Left kidney (tissue), 8 donors: ENCODE measurements at places on chromosomes 1 and 21.

DNA sequence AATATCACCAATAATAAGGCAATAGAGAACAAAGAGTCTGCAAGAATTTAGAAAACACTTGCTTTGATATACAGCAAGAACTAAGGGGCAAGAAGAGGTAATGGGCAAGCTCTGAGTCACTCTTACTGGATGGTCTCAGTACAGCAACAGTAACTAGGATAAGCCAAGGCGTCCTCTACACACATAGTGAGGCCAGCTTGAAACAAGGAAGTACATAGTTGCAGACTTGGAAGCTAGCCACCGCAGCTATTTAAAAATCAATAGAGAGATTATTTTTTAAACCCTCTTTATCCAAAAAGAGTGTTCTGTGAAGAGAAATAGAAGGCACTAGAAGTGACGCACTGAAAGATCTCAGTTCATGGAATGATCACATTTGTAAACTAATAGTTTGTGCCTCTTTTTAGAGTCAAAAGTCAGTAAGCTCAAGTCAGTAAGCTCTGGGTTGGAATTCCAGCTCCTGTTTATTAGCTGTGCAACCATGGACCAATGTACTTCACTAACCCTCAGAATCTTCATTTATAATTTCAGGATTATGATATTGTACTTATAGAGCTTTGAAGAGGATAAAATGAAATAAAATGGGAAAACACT lies 118.6 kb downstream of the AKT3 start:
- DNase-seq: no peak

- DNase-seq: no peak
Measured at GRCh38 chr1:31690921-31691320, 12.9 kb downstream of the COL16A1 start.

DNA sequence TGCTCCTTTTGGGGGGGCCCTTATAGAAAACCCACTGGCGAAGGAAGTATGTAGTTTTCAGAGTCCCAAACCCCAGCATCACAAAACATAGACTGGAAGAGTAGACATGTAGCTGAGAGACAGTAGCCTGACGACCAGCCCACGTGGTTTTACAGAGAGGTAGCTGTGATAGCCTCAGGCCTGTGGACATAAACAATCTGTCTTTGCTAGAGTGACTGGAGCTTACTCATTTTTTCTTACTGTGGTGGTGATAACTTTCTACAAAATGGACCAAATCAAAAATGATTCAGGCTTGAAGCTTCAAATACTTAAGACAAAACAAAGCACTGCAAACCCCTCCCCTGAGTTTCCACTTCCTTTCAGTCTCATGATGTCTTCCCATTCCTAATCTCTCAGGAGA lies 497.0 kb downstream of the RWDD3 start:
- DNase-seq: no peak

DNA sequence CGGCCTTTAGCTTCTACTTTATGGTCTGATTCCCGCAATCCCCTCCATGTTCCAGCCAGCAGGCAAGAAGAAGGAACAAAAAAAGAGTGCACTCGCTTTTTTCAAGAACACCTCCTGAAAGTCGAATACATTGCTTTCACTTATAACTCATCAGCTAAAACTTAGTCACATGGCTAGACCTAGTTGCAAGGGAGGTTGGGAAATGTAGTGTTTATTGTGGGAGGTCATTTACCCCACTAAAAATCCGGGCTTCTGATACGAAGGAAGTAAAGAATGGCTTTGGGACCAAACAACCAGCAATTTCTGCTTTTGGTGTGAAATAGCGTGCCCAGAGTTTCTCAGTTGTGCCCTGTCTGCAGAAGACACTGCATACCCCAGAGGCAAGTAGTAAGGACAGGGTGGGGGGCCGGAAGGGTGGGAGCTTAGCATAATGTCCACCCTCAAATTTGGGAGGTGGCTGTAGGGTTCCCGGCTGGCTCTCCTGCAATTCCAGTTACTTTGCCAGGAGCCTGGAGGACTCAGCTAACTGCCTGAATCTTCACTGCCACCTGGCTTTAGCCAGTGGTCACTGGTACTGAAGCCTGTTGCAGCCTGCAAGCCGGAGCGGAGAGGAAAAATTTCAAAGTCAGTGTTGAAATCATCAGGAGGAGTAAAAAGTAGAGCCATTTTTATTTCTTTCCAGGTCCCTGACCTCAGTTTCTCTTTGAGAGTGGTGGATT lies 57.7 kb upstream of the F3 start:
- no peak for DNase-seq

DNA sequence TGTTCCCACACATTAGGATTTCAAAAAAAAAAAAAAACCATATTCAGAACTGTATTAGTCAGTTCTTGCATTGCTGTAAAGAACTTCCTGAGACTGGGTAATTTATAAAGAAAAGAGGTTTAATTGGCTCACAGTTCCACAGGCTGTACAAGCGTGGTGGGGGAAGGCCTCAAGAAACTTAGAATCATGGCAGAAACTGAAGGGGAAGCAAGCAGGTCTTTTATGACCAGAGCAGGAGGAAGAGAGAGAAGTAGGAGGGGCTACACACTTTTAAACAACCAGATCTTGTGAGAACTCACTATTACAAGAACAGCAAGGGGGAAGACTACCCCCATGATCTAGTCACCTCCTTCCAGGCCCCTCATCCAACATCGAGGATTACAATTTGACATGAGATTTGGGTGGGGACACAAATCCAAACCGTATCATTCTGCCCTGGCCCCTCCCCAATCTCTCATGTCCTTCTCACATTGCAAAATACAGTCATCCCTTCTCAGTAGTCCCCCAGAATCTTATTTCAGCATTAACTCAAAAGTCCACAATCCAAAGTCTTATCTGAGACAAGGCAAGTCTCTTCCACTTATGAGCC lies 51.8 kb downstream of the POU2F1 start:
- no peak for DNase-seq

GRCh38 chr1:6738987-6739676 lies 37.5 kb upstream of the DNAJC11 start:
- DNase-seq: no peak

GRCh38 chr1:219576931-219577730 lies 35.8 kb downstream of the ZC3H11B start:
- no peak for DNase-seq

- peak; percentile 73 for DNase-seq
Measured at GRCh38 chr1:66446261-66447001, 87.5 kb upstream of the SGIP1 start.

DNA sequence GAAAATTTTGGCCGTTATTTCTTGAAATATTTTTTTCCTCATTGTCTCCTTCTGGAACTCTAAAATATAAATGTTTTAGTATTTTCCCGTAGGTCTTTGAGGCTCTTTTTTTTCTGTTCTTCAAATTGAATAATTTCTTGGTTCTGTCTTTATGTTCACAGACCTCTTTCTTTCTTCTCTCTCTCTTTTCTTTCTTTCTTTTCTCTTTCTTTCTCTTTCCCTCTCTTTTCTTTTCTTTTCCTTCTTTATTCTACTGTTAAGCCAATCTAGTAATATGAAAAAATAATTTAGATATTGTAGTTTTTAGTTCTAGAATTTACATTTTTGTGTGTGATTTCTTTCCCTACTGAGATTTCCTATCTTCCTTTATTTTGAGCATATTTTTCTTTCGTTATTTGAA lies 30.1 kb downstream of the CLIC4 start:
- DNase-seq: no peak

GRCh38 chr1:180194048-180194425 lies 36.0 kb upstream of the LHX4 start:
- no peak for DNase-seq

GRCh38 chr1:30872033-30872947 lies 36.3 kb downstream of the SDC3 start:
- DNase-seq: no peak

GRCh38 chr1:42926235-42926878 lies 32.3 kb downstream of the SLC2A1 start:
- DNase-seq: no peak

GRCh38 chr1:23422241-23422877 lies 2.2 kb downstream of the TCEA3 start:
- DNase-seq: peak; percentile 44

DNA sequence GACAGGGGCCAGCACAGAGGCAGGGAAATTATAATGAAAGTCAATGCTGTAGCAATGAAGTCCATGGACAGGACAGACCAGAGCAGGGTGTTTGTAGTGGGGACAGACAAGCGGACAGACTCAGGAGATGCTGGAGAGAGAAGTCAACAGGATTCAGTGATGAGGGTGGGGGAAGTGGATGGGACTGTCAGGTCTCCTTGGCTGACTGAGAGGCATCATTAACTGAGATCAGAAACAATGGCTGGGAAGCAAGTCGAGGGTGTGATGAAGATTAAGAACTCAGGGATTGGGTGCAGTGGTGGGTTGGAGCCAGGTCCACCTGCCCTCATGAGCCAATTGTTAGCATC lies 25.5 kb downstream of the CD58 start:
- no peak for DNase-seq

GRCh38 chr1:228494970-228495853 lies 8.0 kb downstream of the RNF187 start:
- no peak for DNase-seq

DNA sequence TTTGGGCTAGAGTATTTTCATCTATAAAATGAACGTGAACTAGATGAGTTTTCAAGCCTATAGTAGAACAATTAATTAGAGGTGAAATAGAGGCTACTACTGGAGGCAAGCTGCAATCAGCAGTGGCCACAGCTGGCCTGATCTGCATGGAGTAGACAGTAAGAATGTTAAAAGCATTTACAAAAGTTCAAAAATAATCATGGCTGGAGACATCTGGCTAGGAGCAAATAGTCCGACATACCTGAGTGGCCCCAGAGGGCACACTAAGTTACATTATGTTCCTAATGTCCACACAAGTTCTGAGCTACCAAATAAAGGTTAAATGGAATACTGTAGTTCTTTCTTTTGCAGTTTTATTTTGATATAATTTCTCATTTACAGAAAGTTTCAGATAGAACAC lies 28.0 kb downstream of the MPZL1 start:
- no peak for DNase-seq

DNA sequence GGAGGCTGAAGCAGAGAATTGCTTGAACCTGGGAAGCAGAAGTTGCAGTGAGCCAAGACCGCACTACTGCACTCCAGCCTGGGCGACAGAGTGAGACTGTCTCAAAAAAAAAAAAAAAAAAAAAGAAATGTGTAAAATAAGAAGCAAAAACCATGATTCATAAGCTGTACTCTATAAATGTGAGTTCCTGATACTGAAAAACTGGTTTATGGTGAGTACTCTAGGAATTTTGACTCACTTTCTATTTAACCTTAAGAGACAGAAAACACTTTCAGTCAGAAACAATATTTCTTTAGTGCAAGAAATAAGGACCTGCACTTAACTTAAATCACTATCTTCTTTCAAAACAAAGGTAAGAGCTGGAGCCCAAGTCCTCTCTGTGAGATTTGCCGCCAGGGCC lies 19.9 kb upstream of the POU2F1 start:
- DNase-seq: no peak

DNA sequence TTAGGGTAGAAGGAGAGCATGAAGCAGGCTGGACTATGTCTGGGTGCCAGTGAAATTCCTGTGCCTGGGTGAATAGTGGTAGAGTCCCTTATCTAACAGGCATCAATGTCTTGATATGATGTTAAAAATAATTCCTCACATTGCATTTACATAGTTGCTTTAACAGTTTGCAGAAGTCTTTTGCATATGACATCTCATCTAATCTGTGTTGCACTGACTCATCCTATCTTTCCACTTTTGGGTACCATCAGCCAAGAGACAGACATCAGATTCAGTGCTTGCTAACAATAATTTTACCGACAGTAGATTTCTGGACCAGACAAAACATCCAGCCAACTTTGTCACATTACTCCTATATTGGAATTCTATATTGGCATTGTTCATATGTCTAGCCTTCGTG lies 92.5 kb downstream of the WDR64 start:
- DNase-seq: no peak

DNA sequence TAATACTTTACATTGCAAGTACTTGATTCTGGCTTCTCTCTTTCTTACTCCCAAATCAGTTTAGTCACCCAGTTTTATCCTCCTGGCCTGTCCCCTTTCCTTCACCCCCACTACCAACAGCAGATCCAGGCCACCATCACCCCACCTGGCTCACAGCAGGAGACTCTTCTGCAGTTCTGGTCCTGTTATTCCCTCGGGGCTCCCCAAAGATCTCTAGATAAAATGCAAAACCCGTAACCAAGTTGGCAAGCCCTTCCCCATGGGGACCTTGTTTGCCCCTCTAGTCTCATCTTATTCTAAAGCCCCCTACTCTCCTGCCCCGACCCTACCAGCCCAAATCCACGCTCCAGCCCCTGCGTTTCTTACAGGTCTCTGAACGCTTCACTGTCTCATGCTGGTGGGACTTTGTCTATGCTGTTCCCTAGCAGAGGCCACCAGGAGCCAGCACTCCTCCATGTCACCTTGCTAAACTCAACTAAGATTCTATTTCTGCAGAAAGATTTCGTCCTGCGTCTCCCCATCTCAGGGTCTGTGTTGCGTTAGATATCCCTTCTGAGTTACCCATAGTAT lies 4.0 kb downstream of the ABCG1 start:
- no peak for DNase-seq

DNA sequence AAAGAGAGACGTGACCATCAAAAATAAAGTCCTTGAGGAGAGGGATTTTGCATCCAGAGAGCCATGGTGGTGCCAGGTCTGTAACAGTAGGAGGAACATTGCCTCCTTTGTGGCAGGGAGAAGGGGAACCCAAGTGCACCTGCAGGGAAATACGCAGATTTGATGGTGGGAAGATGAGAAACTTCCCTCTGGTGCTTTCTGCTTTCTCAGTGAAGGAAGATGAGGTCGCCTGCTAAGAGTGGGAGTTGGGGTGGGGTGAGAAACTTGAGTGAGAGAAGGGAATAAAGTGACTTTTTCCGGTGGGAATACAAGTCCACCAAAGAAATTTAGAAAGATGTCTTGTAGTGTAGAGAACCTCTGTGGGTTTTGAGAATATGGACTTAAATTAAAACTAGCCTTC lies 9.1 kb downstream of the PLA2G4A start:
- DNase-seq: no peak

DNA sequence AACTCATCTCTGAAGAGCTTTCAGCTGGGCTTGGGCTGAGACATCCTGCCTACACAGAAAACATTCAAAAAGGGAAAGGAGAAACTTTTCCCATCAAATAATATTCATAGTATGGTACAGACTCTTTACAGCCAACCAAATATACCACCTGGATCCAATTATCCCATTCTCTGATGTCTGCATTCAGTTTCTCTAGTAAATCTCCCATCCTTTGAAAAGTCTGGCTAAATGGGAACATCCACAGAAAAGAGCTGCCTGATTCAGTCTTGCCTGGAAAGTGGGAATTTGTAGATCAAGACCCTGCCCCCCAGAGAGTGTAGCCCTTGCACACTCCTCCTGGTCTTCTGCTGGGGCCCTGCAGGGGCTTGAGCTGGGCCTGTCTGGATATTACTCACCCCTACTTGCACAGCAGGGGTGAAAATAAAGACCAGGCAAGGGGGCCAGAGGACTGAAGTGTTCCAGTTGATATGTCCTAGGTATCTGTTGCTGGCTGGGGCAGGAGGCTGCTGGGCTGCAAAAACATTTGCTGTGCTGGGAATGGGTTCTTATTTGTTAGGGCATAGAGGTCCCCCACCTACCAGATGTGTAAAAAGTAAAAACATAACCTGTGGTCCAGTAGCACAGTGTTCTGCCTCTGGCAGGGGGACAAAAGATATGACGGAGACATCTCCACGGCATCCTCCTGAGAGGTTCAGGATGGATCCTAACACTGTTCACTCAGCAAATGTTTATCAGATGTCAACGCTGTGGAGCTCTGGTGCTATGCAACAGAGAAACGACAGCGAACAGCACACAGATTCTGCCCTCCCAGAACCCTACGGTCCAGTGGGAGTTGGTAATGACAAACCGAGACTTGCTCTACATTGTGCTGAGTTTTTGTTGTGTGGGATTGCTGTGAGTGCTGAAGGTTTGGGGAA lies 140.3 kb downstream of the PLXNA2 start:
- DNase-seq: no peak

- DNase-seq: no peak
Measured at GRCh38 chr1:89516055-89516454, 8.6 kb upstream of the LRRC8B start.
